ENCODE measurements at places on chromosomes 3 and 15. TPM values are rescaled to one million over a fixed set of nuclear protein-coding genes. Genes with fewer than 3 reads are reported as not detected.
A peak's percentile ranks its signal among the peaks of the same experiment; 100 is the strongest.

GRCh38 chr3:13064964-13065363 lies 8.3 kb downstream of the IQSEC1 start:
- no peaks in the 10 kb centered on the region for H3K27me3 ChIP-seq
- no peak overlapping the region for H3K4me3 ChIP-seq
- DNase-seq, result no peak
- H3K4me1 ChIP-seq, result no peaks in the 10 kb centered on the region
- H3K36me3 ChIP-seq, result no peaks in the 10 kb centered on the region

GRCh38 chr3:184234224-184234623 lies 4.8 kb downstream of the VWA5B2 start:
- no peak overlapping the region for H3K27ac ChIP-seq
- DNase-seq, result peak; percentile 65
- H3K36me3 ChIP-seq, result no peaks in the 10 kb centered on the region
- H3K27me3 ChIP-seq, result peaks cover 72% of the 10 kb centered on the region
- H3K4me3 ChIP-seq, result no peak overlapping the region

DNA sequence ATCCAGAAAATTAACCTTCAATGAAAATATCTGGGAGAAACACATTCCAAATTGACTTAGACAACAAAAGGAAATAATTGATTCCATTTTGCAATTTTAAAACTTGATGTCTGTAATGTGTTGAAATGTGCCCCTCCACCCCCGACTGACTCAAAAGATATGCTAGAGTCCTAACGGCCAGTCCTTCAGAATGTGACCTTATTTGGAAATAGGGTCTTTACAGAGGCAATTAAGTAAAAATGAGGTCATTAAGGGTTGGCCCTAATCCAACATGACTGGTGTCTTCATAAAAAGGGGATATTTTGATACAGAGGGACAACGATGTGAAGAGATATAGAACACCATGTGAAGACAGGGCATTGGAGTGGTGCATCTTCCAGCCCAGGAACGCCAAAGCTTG lies 153.9 kb downstream of the PDZRN3 start:
- H3K4me3 ChIP-seq, result no peak overlapping the region
- no peaks in the 10 kb centered on the region for H3K36me3 ChIP-seq
- no peaks in the 10 kb centered on the region for H3K27me3 ChIP-seq
- no peak for DNase-seq
- peak overlapping the region; percentile 40 for H3K27ac ChIP-seq
- H3K4me1 ChIP-seq, result peaks cover 14% of the 10 kb centered on the region

DNA sequence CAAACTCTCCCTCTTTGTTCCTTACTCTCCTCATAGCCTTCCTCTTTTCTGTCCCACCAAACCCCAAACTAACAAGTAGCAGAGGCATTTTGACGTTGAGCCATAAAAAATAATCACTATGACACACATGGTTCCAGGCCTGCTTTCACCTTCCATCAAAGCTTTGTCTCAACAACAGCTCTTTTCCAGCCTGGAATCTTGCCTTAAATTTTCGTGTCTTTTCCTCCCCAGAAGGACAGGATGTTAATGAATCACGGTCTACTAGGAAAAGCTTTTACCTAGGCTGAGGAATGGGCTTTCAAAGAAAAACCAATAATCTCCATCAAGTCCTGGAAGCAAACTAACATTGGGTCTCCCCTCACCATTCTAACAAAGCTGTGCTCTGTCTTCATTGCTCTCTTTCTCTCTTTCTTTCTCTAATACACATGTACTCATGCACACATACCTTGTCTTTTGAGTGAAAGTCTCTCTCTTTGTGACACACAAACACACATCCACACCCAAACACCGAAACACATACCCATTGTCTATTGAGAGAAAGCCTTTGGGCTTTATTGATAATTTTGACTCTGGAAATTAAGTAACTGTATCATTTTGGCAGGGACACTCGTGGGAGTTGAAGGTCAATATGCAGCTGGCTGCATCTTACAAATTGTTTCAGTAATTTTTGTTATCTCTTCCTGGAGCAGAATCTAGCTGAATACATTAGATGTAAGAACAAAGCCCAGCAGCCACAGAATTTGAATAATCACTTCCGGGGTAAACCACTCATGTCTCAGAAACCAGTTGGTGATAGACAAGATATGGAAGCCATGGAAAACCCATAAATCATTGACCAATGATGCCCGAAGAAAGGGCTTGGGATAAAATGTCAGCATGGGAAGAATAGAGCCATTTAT lies 107.4 kb upstream of the SLC4A7 start:
- H3K4me3 ChIP-seq, result no peak overlapping the region
- no peaks in the 10 kb centered on the region for H3K27me3 ChIP-seq
- no peaks in the 10 kb centered on the region for H3K36me3 ChIP-seq
- no peak for DNase-seq
- peaks cover 26% of the 10 kb centered on the region for H3K4me1 ChIP-seq

GRCh38 chr15:53034767-53035245 lies 244.7 kb upstream of the ONECUT1 start:
- no peak overlapping the region for H3K4me3 ChIP-seq
- H3K27me3 ChIP-seq, result no peaks in the 10 kb centered on the region
- no peaks in the 10 kb centered on the region for H3K36me3 ChIP-seq
- H3K4me1 ChIP-seq, result no peaks in the 10 kb centered on the region
- H3K27ac ChIP-seq, result no peak overlapping the region
- DNase-seq, result no peak

DNA sequence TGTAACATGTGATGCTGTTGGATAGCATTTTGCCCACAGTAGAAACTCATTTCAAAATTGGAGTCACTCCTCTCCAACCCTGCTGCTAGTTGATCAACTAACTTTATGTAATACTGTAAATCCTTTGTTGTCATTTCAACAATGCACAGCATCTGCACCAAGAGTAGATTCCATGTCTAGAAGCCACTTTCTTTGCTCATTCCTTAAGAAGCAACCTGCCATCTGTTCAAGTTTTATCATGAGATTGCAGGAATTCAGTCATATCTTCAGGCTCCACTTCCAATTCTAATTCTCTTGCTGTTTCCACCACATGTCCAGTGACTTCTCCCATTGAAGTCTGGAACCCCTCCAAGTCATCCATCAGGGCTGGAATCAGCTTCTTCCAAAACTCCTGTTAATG lies 42.9 kb downstream of the AKAP13 start:
- H3K4me1 ChIP-seq, result peaks cover 5% of the 10 kb centered on the region
- DNase-seq, result no peak
- H3K27me3 ChIP-seq, result no peaks in the 10 kb centered on the region
- no peaks in the 10 kb centered on the region for H3K36me3 ChIP-seq

GRCh38 chr15:44705986-44706385 lies 5.1 kb downstream of the PATL2 start:
- peaks cover 8% of the 10 kb centered on the region for H3K4me1 ChIP-seq
- H3K27me3 ChIP-seq, result no peaks in the 10 kb centered on the region
- DNase-seq, result no peak
- H3K36me3 ChIP-seq, result no peaks in the 10 kb centered on the region
- H3K27ac ChIP-seq, result no peak overlapping the region

CLCN2 gene
- 30.8 TPM for total RNA-seq

DNA sequence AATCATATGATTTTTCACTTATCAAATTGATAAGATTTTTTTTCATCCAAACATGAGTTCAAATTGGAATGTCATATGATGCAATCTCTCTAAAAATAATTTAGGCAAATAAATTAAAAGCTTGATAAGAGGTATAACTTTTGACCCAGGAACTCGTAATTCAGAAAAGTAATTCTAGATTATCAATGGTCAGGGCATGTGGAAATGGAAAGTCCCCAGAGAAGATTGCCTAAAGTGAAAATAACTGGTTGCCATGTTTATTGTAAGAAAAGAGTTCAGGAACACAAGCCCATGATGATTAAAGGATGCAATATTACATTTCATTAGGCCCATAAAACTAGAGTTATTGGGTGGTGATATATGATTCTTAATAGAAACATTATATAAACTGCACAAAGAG lies 1514.8 kb downstream of the SI start:
- no peak for DNase-seq
- H3K36me3 ChIP-seq, result no peaks in the 10 kb centered on the region

- no peak for DNase-seq
- H3K36me3 ChIP-seq, result peaks cover 90% of the 10 kb centered on the region
- no peak overlapping the region for H3K4me3 ChIP-seq
- no peak overlapping the region for H3K27ac ChIP-seq
Observed at GRCh38 chr3:12832350-12833221, 8.8 kb downstream of the RPL32 start.

CHL1 gene
- total RNA-seq, result 9.9 TPM

DNA sequence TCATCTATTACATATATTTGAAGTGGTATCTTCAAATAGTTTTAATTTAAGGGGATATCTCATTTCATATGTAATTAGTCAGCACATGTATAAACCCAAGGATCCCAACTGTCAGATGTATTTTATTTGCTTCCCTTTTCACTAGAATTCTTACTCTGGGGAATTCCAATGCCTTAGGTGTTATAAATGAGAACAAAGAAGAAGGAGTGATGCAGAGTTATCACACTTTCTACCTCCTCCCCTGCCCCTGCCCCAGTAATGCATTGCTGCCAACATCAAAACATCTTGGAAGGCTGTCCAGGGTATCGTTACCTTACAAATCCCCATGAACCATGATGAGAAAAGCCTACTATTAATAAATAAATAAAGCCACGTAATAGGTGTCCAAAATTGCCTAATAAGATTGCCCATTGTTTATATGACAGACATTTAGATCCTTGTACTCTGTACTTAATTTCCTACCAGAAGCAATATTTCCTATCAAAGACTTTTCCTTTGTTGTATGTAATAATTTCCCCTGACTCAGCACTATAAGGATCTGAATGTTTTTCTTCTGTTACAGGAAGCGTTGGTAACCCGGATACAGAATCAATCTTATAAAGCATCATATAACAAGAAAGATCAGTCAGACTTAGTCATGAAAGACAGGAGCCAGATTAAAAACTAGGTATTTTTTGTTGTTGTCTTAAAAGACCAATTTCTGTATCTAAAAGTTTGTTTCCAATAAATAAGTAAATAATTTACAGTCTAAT lies 38.8 kb downstream of the CBLB start:
- no peak overlapping the region for H3K27ac ChIP-seq
- peak; percentile 46 for DNase-seq
- no peaks in the 10 kb centered on the region for H3K4me1 ChIP-seq
- H3K27me3 ChIP-seq, result no peaks in the 10 kb centered on the region

DNA sequence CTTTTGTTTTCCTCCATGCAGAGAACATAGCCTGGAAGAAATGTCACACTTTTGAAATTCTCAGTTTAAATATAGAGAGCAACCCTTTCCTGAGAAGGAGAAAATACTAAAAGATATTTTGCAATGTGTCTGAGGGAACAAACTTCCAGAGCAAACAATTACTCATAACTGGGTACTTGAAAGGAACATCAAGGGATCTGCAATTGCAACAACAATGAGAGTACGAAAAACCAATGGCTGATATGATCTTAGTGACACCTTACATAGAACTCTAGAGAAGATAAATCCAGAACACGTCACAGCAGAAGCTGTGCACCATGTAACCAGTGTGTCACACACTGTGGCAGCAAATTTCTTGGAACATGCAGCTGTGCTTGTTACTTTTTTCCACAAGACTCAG lies 14.6 kb upstream of the ARPP21 start:
- no peaks in the 10 kb centered on the region for H3K27me3 ChIP-seq
- H3K4me1 ChIP-seq, result no peaks in the 10 kb centered on the region
- H3K4me3 ChIP-seq, result no peak overlapping the region
- DNase-seq, result no peak
- no peaks in the 10 kb centered on the region for H3K36me3 ChIP-seq

DNA sequence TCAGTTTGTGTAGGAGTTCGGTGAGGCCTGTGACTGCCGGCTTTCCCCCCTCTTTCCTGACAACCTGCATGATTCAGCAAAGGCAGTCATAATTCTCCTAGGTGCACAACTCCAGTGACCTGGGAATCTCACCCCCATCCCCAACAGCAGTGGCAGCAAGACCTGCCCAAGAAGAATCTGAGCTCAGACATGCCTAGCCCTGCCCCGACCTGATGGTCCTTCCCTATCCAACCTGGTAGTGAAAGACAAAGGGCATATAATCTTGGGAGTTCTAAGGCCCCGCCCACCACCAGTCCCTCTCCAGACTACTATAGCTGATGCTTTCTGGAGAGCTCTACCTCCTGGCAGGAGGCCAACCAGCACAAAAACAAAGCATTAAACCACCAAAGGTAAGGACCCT lies 44.2 kb upstream of the ZBED2 start:
- no peaks in the 10 kb centered on the region for H3K36me3 ChIP-seq
- no peaks in the 10 kb centered on the region for H3K4me1 ChIP-seq
- H3K27ac ChIP-seq, result no peak overlapping the region
- no peak for DNase-seq
- no peaks in the 10 kb centered on the region for H3K27me3 ChIP-seq
- H3K4me3 ChIP-seq, result no peak overlapping the region

GRCh38 chr3:47715928-47716327 lies 65.8 kb downstream of the SMARCC1 start:
- H3K27ac ChIP-seq, result no peak overlapping the region
- DNase-seq, result no peak
- peaks cover 73% of the 10 kb centered on the region for H3K36me3 ChIP-seq

DNA sequence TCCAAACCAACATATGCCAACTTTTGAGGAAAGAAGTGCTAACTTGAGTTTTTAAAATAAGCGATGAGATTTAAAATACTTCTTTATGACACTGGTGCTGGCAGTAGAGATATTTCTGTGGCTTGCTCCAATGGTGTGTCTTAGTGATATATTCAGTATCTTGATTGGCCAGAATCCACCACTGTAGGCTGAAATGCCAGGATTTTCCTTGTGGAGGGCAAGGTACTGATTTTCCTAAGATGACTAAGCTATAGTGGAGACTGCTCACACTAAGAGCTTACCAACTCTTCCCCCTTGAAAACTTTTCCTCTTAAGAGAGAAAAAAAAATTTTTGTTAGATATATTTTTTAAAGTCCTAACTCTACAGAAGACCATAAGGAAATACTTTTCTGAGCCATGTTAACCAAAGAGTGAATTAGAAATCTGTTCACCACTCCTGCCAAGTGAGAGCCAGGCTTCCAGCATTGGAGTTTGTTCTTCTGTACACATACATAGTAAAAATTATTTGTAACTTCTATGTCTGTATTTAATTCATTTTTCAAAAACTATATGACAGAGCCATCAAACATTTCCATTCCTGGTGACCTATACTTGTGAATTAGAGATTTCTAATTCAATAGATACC lies 109.1 kb downstream of the PPP2R3A start:
- no peak overlapping the region for H3K27ac ChIP-seq
- DNase-seq, result no peak
- H3K4me3 ChIP-seq, result no peak overlapping the region
- no peaks in the 10 kb centered on the region for H3K27me3 ChIP-seq

DNA sequence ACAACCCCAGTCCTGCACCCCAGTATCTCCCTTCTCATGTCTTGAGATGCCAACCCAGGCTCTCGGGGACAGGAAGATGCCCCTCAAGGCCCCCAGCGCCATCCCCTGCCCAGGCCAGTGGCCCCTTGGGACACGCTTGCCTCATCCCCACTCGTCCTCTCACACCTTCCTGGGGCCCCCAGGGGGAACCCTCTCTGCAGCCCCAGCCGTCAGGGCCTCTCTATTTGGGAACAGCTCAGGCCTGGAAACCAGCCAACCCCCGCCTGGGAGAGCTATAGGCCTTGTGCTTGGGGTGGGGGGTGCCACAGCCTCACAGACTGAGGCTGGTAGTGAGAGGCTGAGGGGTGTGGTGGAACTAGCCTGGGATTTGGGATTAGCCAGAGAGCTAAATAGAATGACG lies 7.8 kb downstream of the LINGO1 start:
- H3K27me3 ChIP-seq, result no peaks in the 10 kb centered on the region
- no peak overlapping the region for H3K4me3 ChIP-seq
- H3K27ac ChIP-seq, result no peak overlapping the region
- H3K36me3 ChIP-seq, result no peaks in the 10 kb centered on the region
- peaks cover 9% of the 10 kb centered on the region for H3K4me1 ChIP-seq

All from stomach (tissue), 19 donors.